Tracheal epithelial cell (primary cell): ENCODE measurements at places on chromosomes 16 and 17. TPM values are rescaled to one million over a fixed set of nuclear protein-coding genes. Genes with fewer than 3 reads are reported as not detected.

Gene TENT4B
- total RNA-seq, result 11.3 and 14.7 TPM in 2 replicates

Gene PRSS8
- 31.5 and 33.0 TPM in 2 replicates for total RNA-seq

Gene PERCC1
- not detected in 2 replicates for total RNA-seq

Gene ADAM11
- total RNA-seq, result 0.21 TPM in 1 of 2 replicates, not detected in the other

Gene WNT9B
- not detected in 2 replicates for total RNA-seq

Gene MMP2
- total RNA-seq, result 1.7 and 9.9 TPM in 2 replicates

Gene PMP22
- 0.48 TPM in 1 of 2 replicates, not detected in the other for total RNA-seq

Gene CSH1
- not detected in 2 replicates for total RNA-seq

Gene SPATA22
- 0.24 TPM in 1 of 2 replicates, not detected in the other for total RNA-seq

Gene CHAD
- not detected in 2 replicates for total RNA-seq

Gene CTRB2
- not detected in 2 replicates for total RNA-seq
